ENCODE measurements at places on chromosomes 1 and 21. TPM values are rescaled to one million over a fixed set of nuclear protein-coding genes. Genes with fewer than 3 reads are reported as not detected.

- H3K27me3 ChIP-seq, result no peaks in the 10 kb centered on the region
- no peak overlapping the region for H3K27ac ChIP-seq
- H3K4me3 ChIP-seq, result no peak overlapping the region
- H3K4me1 ChIP-seq, result no peaks in the 10 kb centered on the region
These were observed 39.8 kb downstream of the SNAP47 start for GRCh38 chr1:227774821-227775661.

The TSPEAR gene
- not detected for total RNA-seq

DNA sequence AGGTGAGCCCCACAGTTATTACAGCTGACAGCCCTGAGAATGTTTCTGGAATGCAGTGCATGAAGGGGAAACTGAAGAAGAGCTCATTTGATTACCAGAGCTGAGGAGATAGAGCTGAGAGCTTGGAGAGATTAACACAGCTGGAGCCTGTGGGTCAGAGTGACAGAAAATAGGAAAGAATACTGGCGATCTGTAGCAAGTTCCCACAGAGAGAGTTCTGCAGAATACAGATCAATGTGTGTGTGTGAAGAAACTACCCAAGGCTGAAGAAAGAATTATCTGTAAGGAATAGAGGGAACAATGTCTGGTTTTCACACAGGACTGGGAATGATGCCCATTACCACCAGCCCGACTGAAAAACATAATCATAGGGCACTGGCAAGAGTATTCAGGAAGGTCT lies 103.6 kb upstream of the SNX7 start:
- no peaks in the 10 kb centered on the region for H3K4me1 ChIP-seq
- no peaks in the 10 kb centered on the region for H3K27me3 ChIP-seq
- DNase-seq, result no peak
- no peak overlapping the region for H3K27ac ChIP-seq
- no peaks in the 10 kb centered on the region for H3K36me3 ChIP-seq

The FCGR1A gene
- not detected for total RNA-seq
